HTR-8/SVneo (cell line): ENCODE measurements at places on chromosomes 7 and 10.
A peak's percentile ranks its signal among the peaks of the same experiment; 100 is the strongest.

DNA sequence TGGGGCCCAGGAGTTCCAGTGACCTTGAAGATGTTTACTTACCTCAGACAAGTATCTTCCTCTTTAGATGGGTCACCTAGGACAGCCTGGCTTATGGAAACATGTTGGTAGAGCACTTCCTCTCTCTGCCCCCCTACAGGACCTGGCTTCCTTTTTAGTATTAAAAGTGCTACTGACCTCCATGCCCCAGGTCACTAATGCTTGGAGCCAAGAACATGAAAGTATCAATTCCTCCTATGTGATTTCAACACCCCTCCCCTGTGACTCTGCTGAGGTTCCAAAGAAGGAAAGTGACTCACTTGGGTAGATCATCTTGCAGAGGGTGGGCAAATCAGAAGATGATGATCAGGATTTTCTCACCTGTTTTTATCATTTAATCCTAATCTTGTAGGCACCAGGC lies 125.3 kb upstream of the CCDC6 start:
- no peak for DNase-seq

DNA sequence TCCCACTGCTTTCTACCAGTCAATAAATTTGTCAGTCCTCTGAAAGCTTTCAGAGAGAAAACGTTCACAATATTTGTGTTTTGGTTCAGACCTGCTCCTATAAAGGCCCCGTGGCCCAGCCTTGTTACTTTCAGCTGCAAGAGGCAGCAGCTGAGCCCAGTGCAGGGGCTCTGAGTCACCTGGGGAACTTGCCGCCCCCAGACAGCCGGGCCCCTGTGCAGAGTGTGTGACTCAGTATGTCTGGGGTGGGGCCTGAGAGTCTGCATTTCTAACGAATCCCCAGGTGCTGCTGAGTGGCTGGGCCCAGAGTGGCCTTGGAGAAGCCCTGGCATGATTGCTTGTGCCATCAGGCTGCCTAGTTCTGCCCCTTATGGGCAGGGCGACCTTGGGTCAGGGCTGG lies 303.5 kb downstream of the PAXIP1 start:
- DNase-seq: no peak

GRCh38 chr7:138008588-138009349 lies 6.9 kb upstream of the CREB3L2 start:
- peak; percentile 28 for DNase-seq

DNA sequence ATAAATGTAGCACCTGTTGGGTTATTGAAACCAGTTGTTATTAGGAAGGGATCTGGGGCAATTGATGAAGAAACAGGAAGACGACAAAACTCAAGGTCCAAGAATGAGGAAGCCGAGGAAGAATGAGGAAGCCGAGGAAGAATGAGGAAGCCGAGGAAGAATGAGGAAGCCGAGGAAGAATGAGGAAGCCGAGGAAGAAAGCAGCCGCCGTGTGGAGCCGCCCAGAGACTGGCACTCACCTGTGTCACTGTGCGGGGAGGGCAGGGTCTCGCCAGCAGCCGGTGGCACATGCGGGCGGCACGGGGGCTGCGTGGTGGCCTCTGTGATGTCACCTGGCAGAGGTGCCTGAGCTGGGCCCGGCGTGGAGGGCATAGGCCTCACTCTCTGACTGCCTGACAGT lies 71.1 kb upstream of the CFAP46 start:
- no peak for DNase-seq

GRCh38 chr7:77903597-77903996 lies 105.0 kb downstream of the PHTF2 start:
- no peak for DNase-seq

- no peak for DNase-seq
Observed at GRCh38 chr10:132517951-132518521, 19.6 kb upstream of the INPP5A start.

- no peak for DNase-seq
Observed at GRCh38 chr10:132326925-132327324, 5.1 kb upstream of the LRRC27 start.

- DNase-seq: peak; percentile 28
Observed at GRCh38 chr7:70271617-70272081, 673.4 kb downstream of the AUTS2 start.

DNA sequence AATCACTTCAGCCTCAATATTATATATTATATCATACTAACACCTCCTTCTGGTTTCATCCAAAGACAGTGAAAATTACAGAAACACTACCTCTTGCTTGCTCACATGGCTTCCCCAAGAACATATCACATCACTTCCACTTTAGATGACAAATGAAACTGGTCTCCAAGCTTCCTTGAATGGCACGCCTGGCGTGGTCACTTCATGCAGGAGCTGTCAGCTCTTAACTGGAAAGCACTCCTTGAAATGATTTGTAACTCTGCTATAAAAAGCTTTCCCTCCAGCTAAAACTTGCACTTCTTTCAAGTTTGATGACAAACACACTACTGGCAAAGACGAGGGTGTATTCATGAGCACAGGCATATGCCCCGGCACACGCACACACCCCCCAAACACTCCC lies 84.1 kb upstream of the INHBA start:
- no peak for DNase-seq
